ENCODE measurements at places on chromosomes 11 and 22. TPM values are rescaled to one million over a fixed set of nuclear protein-coding genes. Genes with fewer than 3 reads are reported as not detected.

The SYTL2 gene
- 11.5 TPM for total RNA-seq

The DCPS gene
- 12.2 TPM for total RNA-seq

The SLC25A45 gene
- 1.3 TPM for total RNA-seq

The HIPK3 gene
- total RNA-seq, result 66.7 TPM

The STK33 gene
- 4.7 TPM for total RNA-seq

The SMIM38 gene
- total RNA-seq, result 0.11 TPM

The TMA7B gene
- total RNA-seq, result not detected

The OR51V1 gene
- not detected for total RNA-seq

The PATE4 gene
- not detected for total RNA-seq

The RASSF10 gene
- total RNA-seq, result not detected

The SLC7A4 gene
- 0.22 TPM for total RNA-seq

The YAP1 gene
- total RNA-seq, result 240 TPM

The HBG2 gene
- total RNA-seq, result not detected

The SAA4 gene
- not detected for total RNA-seq

The SUSD2 gene
- 8.6 TPM for total RNA-seq

The MMP13 gene
- not detected for total RNA-seq

The SOX6 gene
- 0.62 TPM for total RNA-seq

The ISX gene
- total RNA-seq, result not detected

The RIBC2 gene
- 3.0 TPM for total RNA-seq

The RFPL2 gene
- not detected for total RNA-seq

The MS4A6A gene
- total RNA-seq, result not detected

The DMC1 gene
- 6.5 TPM for total RNA-seq

The DERL3 gene
- 0.44 TPM for total RNA-seq

The MAJIN gene
- not detected for total RNA-seq

The FKBP2 gene
- 40.7 TPM for total RNA-seq

Measured in uterine smooth muscle cell (primary cell).